Muscle of leg (tissue), 16 donors: ENCODE measurements at places on chromosomes 11 and 22. TPM values are rescaled to one million over a fixed set of nuclear protein-coding genes. Genes with fewer than 3 reads are reported as not detected.

OR5A1 gene
- not detected for polyA plus RNA-seq

GTSE1 gene
- polyA plus RNA-seq = 9.5 TPM

NRXN2 gene
- 29.5 TPM for polyA plus RNA-seq

A4GALT gene
- 24.8 TPM for polyA plus RNA-seq

RGL4 gene
- polyA plus RNA-seq = 1.4 TPM

POLDIP3 gene
- 49.6 TPM for polyA plus RNA-seq

CHST1 gene
- 12.0 TPM for polyA plus RNA-seq

C11orf91 gene
- not detected for polyA plus RNA-seq

KCNQ1 gene
- 2.6 TPM for polyA plus RNA-seq

GRCh38 chr11:112719736-112720525 lies 241.3 kb upstream of the NCAM1 start:
- H3K36me3 ChIP-seq = no peaks in the 10 kb centered on the region
- peaks cover 22% of the 10 kb centered on the region for H3K4me1 ChIP-seq
- H3K27me3 ChIP-seq = peaks cover 7% of the 10 kb centered on the region
- no peak overlapping the region for H3K4me3 ChIP-seq
- DNase-seq = no peak
- no peak overlapping the region for H3K27ac ChIP-seq

GRCh38 chr22:38219632-38220031 lies 17.8 kb downstream of the MAFF start:
- no peak overlapping the region for H3K4me3 ChIP-seq
- no peaks in the 10 kb centered on the region for H3K27me3 ChIP-seq
- no peak for DNase-seq
- peaks cover 45% of the 10 kb centered on the region for H3K36me3 ChIP-seq

DNA sequence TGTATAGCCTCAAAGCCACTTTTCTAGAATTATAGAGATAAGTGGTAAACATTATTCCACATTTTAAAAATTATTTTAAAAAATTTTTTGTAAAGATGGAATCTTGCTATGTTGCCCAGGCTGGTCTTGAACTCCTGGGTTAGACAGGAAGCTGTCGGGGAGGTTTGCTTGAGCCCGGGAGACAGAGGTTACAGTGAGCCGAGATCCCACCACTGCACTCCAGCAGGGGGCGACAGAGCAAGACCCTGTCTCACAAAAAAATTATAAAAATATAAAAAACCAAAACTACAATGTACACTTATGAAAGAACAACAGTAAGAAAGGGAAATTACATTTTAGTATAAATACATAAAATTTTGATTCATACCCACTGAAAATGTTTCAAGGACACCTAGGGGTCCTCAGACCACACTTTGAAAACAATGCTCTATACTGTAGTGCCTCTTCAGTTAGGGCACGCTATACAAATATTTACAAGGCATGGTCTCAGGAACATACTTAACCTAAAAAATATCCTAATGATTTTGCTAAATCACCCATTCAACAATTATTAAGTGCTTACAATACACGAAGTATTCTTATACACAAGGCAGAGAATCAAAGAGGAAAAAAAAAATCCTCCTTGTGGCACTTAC lies 111.2 kb downstream of the MRTFA start:
- H3K4me1 ChIP-seq = no peaks in the 10 kb centered on the region
- no peak overlapping the region for H3K4me3 ChIP-seq
- H3K36me3 ChIP-seq = peaks cover 4% of the 10 kb centered on the region
- H3K27ac ChIP-seq = no peak overlapping the region
- no peaks in the 10 kb centered on the region for H3K27me3 ChIP-seq

GRCh38 chr11:113270080-113270479 lies 44.3 kb upstream of the TTC12 start:
- DNase-seq = no peak
- no peak overlapping the region for H3K4me3 ChIP-seq
- peaks cover 14% of the 10 kb centered on the region for H3K4me1 ChIP-seq
- peaks cover 12% of the 10 kb centered on the region for H3K36me3 ChIP-seq
- H3K27me3 ChIP-seq = no peaks in the 10 kb centered on the region
- H3K27ac ChIP-seq = no peak overlapping the region

DNA sequence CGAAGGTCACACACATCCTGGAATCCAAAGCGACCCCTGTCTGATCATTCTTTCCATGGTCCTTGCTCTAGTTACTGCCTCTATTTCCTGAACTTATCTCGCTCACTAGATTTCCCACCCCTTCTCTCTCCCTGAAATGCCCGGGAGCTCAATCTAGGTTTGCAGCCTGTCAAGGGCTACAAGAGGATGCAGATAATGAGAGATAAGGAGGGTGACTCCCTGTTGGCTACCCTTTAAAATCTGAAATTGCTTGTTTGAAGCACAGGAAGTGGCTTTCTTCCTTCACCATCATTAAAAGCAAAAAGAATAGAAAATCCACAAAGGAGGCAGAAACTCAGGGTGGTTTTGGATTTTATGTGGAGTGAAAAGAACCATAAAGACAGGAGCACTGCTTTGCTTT lies 13.0 kb upstream of the FLI1 start:
- H3K4me1 ChIP-seq = no peaks in the 10 kb centered on the region
- no peak overlapping the region for H3K27ac ChIP-seq
- no peaks in the 10 kb centered on the region for H3K36me3 ChIP-seq

- H3K4me3 ChIP-seq = no peak overlapping the region
- no peaks in the 10 kb centered on the region for H3K36me3 ChIP-seq
- peaks cover 29% of the 10 kb centered on the region for H3K4me1 ChIP-seq
- H3K27ac ChIP-seq = no peak overlapping the region
- no peaks in the 10 kb centered on the region for H3K27me3 ChIP-seq
Measured at GRCh38 chr22:42991010-42991651, 23.8 kb downstream of the PACSIN2 start.

- DNase-seq = no peak
- no peaks in the 10 kb centered on the region for H3K4me1 ChIP-seq
- no peak overlapping the region for H3K27ac ChIP-seq
- H3K36me3 ChIP-seq = no peaks in the 10 kb centered on the region
Measured at GRCh38 chr11:27186580-27186979, 146.0 kb downstream of the BBOX1 start.

GRCh38 chr11:98227278-98227677 lies 793.5 kb upstream of the CNTN5 start:
- no peaks in the 10 kb centered on the region for H3K36me3 ChIP-seq
- no peaks in the 10 kb centered on the region for H3K27me3 ChIP-seq
- no peak overlapping the region for H3K27ac ChIP-seq
- DNase-seq = peak; percentile 79
- H3K4me3 ChIP-seq = no peak overlapping the region
- H3K4me1 ChIP-seq = no peaks in the 10 kb centered on the region

- no peak overlapping the region for H3K27ac ChIP-seq
- peaks cover 18% of the 10 kb centered on the region for H3K4me1 ChIP-seq
- no peaks in the 10 kb centered on the region for H3K27me3 ChIP-seq
- DNase-seq = no peak
- peaks cover 38% of the 10 kb centered on the region for H3K36me3 ChIP-seq
Measured at GRCh38 chr11:69662021-69662698, 13.0 kb downstream of the LTO1 start.

GRCh38 chr11:128906185-128907050 lies 15.3 kb downstream of the KCNJ5 start:
- H3K4me3 ChIP-seq = no peak overlapping the region
- peak overlapping the region; percentile 35 for H3K27ac ChIP-seq
- peaks cover 48% of the 10 kb centered on the region for H3K4me1 ChIP-seq
- H3K36me3 ChIP-seq = no peaks in the 10 kb centered on the region
- peak; percentile 75 for DNase-seq

DNA sequence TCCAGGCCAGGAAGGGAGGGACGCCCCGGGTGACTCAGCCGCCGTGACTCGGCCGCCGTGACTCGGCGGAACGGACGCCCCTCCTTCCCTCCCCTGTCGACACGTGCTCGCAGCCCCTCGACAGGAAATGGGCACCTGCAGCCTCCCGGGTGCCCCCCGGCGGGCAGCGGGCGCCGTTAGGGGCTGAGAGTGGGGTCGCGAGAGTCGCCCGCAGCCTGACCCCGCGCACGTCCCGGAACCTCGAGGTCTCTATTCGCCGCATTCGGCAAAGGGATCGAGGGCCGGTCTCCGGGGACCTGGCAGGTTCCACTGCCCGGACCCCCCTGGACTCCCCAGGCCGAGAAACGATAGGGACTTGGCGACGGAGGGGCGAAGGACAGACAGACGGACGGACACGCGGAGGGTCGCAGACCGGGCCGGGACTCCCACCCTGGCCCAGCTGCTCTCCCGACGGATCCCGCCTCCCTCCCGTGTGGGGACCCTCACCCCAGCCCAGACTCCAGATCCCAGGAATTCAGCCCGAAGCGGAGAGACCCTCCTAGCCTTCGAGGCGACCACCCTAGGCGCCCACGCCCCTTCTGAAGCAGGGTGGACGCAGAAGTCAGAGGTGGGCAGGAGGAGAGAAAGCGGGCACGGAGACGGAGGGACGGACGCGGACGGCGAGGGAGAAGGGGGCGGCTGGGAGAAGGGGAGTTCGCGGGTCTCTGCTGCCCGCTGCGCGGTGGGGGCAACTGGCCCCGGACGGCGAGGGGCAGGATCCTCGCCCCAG lies 648 bp downstream of the FOSL1 start:
- peaks cover 70% of the 10 kb centered on the region for H3K27me3 ChIP-seq
- no peak overlapping the region for H3K4me3 ChIP-seq
- DNase-seq = no peak
- peaks cover 14% of the 10 kb centered on the region for H3K4me1 ChIP-seq
- no peaks in the 10 kb centered on the region for H3K36me3 ChIP-seq

GRCh38 chr11:9017773-9018172 lies 14.0 kb upstream of the NRIP3 start:
- peaks cover 22% of the 10 kb centered on the region for H3K4me1 ChIP-seq
- peak; percentile 85 for DNase-seq
- H3K36me3 ChIP-seq = peaks cover 3% of the 10 kb centered on the region
- H3K4me3 ChIP-seq = no peak overlapping the region
- peak overlapping the region; percentile 8 for H3K27ac ChIP-seq

DNA sequence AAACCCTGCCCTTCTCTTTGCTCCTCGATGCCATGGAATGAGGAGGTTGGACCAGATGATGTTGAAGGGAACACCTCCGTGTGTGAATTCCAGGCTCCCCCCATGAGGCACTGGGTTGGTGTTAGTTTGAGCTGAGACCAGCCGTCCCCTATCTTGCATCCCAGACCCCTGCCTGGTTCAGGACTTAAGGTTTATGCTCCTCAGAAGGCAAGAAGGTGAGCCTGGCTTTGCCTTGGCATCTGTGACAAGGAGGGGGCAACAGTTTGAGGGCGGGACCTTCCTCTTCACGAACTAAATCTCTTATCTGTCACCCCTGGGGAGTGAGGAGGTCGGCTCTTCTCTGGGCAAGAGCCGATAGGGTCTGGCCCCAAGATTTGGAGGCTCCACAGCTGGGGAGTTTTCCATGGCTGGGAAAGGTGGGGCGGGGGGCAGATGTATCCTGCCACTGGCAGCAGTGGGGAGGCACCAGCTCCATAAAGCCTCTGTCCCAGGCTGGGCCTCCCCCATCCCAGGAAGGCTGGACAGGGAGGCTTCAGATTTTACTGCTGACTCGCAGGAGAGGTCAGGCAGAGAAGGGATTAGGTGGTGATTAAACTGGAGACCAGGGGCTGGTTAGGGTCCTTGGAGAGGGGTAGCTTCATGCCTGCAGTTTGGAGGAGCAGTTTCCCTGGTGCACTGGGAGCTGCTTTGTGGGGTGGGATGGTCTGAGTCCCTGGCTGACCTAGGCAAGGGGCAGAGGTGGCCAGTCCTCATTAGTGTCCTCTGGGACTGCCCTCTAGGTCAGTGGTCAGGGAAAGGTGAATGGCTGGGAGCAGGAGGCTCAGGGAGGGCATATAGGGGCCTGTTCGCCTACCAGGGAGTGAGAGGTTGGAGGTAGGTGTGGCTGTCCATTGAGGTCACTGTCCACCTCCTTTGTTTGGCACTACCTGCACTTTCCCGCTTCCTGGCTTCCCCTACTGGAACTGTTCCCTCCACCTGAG lies 1.1 kb downstream of the SEC14L2 start:
- H3K27ac ChIP-seq = no peak overlapping the region
- H3K4me3 ChIP-seq = peak overlapping the region; percentile 47
- H3K27me3 ChIP-seq = peaks cover 34% of the 10 kb centered on the region
- peaks cover 27% of the 10 kb centered on the region for H3K4me1 ChIP-seq

GRCh38 chr11:82811369-82811768 lies 77.7 kb upstream of the FAM181B start:
- no peak overlapping the region for H3K4me3 ChIP-seq
- H3K4me1 ChIP-seq = no peaks in the 10 kb centered on the region
- DNase-seq = no peak
- no peaks in the 10 kb centered on the region for H3K27me3 ChIP-seq
- H3K27ac ChIP-seq = no peak overlapping the region
- no peaks in the 10 kb centered on the region for H3K36me3 ChIP-seq

DNA sequence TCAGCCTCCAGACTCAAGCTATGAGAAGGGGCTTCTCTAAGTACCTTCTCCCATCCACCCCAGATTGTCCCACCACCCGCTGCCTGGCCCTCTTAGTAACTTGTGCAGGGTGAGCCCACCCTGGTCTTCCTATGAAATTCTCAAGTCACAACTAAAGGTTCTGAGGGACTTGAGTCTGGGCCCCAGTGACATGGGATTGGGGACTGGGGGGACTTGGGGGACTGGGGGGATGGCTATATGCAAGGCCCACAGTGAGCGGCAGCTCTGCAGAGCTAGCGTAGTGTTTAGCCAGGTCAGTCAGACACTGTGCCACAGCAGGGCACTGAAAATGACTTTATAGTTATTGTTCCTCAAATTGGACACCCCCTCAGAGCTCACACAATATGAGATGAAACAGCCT lies 622.3 kb upstream of the CADM1 start:
- no peaks in the 10 kb centered on the region for H3K36me3 ChIP-seq
- no peaks in the 10 kb centered on the region for H3K4me1 ChIP-seq
- no peak overlapping the region for H3K4me3 ChIP-seq
- DNase-seq = no peak
- H3K27me3 ChIP-seq = no peaks in the 10 kb centered on the region

- no peak for DNase-seq
- H3K27me3 ChIP-seq = no peaks in the 10 kb centered on the region
- H3K4me3 ChIP-seq = no peak overlapping the region
- no peak overlapping the region for H3K27ac ChIP-seq
- no peaks in the 10 kb centered on the region for H3K36me3 ChIP-seq
Measured at GRCh38 chr11:1493650-1494244, 7.2 kb upstream of the MOB2 start.

GRCh38 chr11:45171550-45171949 lies 25.1 kb downstream of the PRDM11 start:
- no peak for DNase-seq
- H3K4me1 ChIP-seq = peaks cover 5% of the 10 kb centered on the region
- no peak overlapping the region for H3K4me3 ChIP-seq
- no peaks in the 10 kb centered on the region for H3K27me3 ChIP-seq
- H3K27ac ChIP-seq = no peak overlapping the region

DNA sequence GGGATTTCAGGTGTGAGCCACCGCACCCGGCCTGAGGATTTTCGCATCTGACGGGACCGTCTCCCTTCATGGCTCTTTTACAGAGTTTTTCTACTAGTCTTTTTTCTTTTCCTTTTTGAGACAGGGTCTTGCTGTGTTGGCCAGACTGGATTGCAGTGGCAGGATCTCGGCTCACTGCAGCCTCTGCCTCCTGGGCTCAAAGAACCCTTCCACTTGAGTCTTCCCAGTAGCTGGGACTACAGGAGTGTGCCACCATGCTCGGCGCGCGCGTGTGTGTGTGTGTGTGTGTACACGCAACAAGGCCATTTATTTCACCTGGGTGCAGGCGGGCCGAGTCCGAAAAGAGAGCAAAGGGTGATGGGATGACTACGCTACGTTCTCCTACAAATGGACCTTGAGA lies 10.9 kb downstream of the SERHL2 start:
- no peaks in the 10 kb centered on the region for H3K27me3 ChIP-seq
- H3K36me3 ChIP-seq = peaks cover 6% of the 10 kb centered on the region
- no peak overlapping the region for H3K4me3 ChIP-seq
- no peak for DNase-seq
- H3K4me1 ChIP-seq = peaks cover 16% of the 10 kb centered on the region
